ENCODE measurements at places on chromosomes 11 and 22. TPM values are rescaled to one million over a fixed set of nuclear protein-coding genes. Genes with fewer than 3 reads are reported as not detected.

The CRYBB3 gene
- total RNA-seq: 1.0 TPM

The NPTXR gene
- total RNA-seq: 4.7 TPM

The ZNF215 gene
- 3.8 TPM for total RNA-seq

The CCDC116 gene
- total RNA-seq: 1.4 TPM

DNA sequence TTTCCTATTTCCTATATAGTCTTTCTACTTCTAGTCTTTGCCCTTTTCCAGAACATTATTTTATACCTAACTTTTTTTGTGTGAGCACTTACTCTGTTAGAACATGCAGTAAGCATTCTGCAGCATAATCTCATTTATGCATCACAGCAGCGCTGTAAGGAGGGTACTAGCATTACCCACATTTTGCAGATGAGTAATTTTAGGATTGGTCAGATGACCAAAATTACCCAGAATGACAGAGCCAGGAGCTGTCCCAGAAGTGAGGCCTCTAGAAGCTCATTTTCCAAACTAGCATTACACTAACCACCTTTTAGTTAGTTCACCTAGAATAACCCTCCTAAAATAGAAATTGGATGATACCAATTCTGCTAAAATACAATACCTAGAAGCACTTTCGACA lies 47.1 kb upstream of the ARHGAP32 start:
- no peaks in the 10 kb centered on the region for H3K27me3 ChIP-seq
- H3K27ac ChIP-seq: no peak overlapping the region
- H3K36me3 ChIP-seq: peaks cover 19% of the 10 kb centered on the region

- H3K27me3 ChIP-seq: peaks cover 14% of the 10 kb centered on the region
- no peaks in the 10 kb centered on the region for H3K36me3 ChIP-seq
- H3K4me1 ChIP-seq: peaks cover 11% of the 10 kb centered on the region
- DNase-seq: no peak
These were observed 8.2 kb downstream of the CBX7 start for GRCh38 chr22:39144101-39144767.

DNA sequence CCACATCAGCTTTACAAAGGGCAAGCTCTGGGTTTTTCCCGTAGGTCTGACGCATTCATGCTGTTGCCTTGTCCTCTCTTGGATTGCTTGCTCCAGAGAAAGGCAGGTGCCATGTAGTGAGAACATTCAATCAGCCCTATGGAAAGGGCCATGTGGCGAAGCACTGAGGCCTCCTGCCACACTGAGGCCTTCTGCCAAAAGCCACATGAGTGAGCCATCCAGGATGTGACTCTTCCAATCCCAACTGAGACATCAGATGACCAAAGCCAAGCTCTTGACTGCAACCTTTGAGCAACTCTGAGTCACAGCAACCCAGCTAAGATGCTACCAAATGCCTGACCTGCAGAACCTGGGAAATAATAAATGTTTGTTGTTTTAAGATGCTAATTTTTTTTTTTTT lies 9.0 kb upstream of the PANX3 start:
- H3K4me1 ChIP-seq: no peaks in the 10 kb centered on the region
- H3K27me3 ChIP-seq: peaks cover 7% of the 10 kb centered on the region
- no peaks in the 10 kb centered on the region for H3K36me3 ChIP-seq
- no peak overlapping the region for H3K27ac ChIP-seq
- no peak overlapping the region for H3K4me3 ChIP-seq

GRCh38 chr11:115950660-115951059 lies 446.4 kb upstream of the CADM1 start:
- H3K27ac ChIP-seq: no peak overlapping the region
- H3K27me3 ChIP-seq: peaks cover 5% of the 10 kb centered on the region
- no peaks in the 10 kb centered on the region for H3K36me3 ChIP-seq
- H3K4me1 ChIP-seq: no peaks in the 10 kb centered on the region
- H3K4me3 ChIP-seq: no peak overlapping the region
- DNase-seq: no peak

DNA sequence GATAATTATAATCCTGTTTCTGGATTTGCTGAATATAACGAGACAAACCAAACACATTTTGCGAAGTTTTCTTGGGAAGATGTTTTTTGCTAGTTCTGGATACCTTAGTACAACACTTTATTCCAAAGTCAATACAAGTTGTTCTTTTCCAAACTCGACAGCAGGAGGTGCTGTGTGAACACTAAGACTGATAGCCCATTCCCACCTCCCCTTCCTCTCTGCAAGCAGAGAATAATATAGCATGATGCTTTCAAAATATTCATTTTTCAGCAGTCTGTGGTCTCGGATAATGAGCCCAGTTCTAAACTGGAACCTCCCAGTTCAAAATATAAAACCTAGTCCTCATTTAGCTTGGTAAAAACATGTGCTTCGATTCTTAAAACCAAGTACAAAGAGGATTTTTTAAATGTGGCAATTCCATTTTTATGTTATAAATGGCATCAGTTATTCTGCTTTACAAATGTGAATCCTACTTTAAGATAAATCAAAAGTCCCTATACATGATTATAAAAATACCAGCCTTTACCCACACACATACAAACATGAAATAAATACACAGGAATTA lies 129.1 kb downstream of the DCDC1 start:
- H3K4me3 ChIP-seq: no peak overlapping the region
- no peak overlapping the region for H3K27ac ChIP-seq
- no peaks in the 10 kb centered on the region for H3K36me3 ChIP-seq
- H3K27me3 ChIP-seq: no peaks in the 10 kb centered on the region
- DNase-seq: peak; percentile 13
- peaks cover 4% of the 10 kb centered on the region for H3K4me1 ChIP-seq

GRCh38 chr11:22699388-22699787 lies 33.0 kb downstream of the GAS2 start:
- H3K27me3 ChIP-seq: no peaks in the 10 kb centered on the region
- no peaks in the 10 kb centered on the region for H3K36me3 ChIP-seq
- H3K4me1 ChIP-seq: peaks cover 14% of the 10 kb centered on the region
- no peak overlapping the region for H3K27ac ChIP-seq
- no peak overlapping the region for H3K4me3 ChIP-seq
- DNase-seq: no peak

DNA sequence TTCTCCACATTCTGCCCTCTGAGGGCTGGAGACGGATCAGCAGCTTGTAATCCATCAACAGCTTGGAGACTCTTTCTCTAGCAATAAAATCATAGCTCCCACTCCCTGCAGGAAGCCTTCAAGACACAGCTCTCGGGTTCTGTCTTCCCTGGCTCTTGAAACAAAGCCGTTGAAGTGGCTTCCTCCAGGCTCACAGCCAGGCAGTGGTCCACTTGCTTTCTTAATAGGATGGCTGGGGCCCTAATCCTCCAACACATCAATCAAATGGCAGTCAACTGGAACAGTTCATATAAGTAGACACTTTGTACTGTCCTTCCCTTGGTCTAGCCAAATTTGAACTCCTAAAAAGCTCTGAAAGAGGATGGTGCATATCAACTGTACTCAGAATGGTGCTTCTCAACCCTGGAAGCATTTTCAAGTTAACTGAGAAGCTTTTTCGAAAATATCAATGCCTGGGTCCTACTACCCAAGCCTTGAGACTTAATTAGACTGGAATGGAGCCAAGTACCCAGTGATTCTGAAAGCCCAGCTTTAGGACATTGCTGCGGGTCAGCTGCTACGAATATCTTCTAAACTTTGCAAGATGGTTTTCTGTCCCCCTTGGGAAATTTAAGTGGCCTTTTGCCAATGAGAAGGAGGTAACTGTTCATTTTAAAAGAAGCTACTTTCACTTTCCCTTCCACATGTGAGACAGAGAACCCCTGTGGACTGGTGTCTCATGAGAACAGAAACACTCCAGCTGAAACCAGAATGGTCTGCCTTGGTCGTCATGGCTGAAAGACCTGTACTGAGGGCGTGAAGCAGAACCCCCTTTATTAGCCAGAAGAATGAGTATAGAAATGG lies 74.7 kb downstream of the SC5D start:
- H3K27me3 ChIP-seq: peaks cover 3% of the 10 kb centered on the region
- H3K36me3 ChIP-seq: no peaks in the 10 kb centered on the region
- no peak overlapping the region for H3K4me3 ChIP-seq
- DNase-seq: no peak
- H3K27ac ChIP-seq: no peak overlapping the region

Measured in progenitor cell of endocrine pancreas (in vitro differentiated cells).